ENCODE measurements at places on chromosomes 3 and 15. TPM values are rescaled to one million over a fixed set of nuclear protein-coding genes. Genes with fewer than 3 reads are reported as not detected.

- H3K4me1 ChIP-seq, result peaks cover 29% of the 10 kb centered on the region
- H3K27ac ChIP-seq, result no peak overlapping the region
- peak; percentile 32 for DNase-seq
- H3K27me3 ChIP-seq, result no peaks in the 10 kb centered on the region
Observed at GRCh38 chr3:23115171-23115877, 87.8 kb upstream of the UBE2E2 start.

FBN1 gene
- polyA plus RNA-seq, result 0.06 TPM

DNA sequence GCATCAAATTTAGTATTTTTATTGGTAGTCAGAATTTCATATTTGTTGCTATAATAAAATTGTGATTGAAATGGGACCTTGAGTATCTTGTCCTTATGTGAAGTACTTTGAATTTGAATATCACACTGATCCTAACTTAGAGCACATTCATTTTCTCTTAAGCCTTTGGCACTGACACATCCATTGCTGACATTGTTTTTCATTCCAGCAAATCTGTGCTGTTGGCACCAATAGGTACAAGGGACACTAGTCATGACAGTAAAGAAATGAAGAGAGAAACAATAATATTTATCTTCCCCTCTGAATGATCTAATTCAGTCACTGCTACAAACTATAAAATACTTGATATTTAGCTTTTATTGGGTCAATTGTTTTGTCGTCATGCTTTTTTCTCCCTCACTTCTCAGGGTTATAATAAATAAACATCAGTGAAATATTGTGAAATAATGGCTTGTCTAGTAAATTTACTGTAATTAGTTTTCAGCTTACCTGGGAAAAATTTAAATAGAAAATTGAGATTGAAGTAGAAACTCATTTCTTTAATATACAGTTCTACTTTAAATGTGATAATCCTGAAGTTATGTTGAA is 166.8 kb upstream of the MLF1 start:
- no peaks in the 10 kb centered on the region for H3K4me1 ChIP-seq
- H3K36me3 ChIP-seq, result no peaks in the 10 kb centered on the region
- H3K27ac ChIP-seq, result no peak overlapping the region
- H3K27me3 ChIP-seq, result no peaks in the 10 kb centered on the region

GRCh38 chr3:31092748-31093589 is 198.5 kb upstream of the GADL1 start:
- H3K27me3 ChIP-seq, result no peaks in the 10 kb centered on the region
- H3K4me1 ChIP-seq, result no peaks in the 10 kb centered on the region
- H3K27ac ChIP-seq, result no peak overlapping the region

- H3K36me3 ChIP-seq, result no peaks in the 10 kb centered on the region
- H3K27me3 ChIP-seq, result no peaks in the 10 kb centered on the region
- DNase-seq, result no peak
- no peak overlapping the region for H3K4me3 ChIP-seq
- no peaks in the 10 kb centered on the region for H3K4me1 ChIP-seq
Observed at GRCh38 chr15:95922431-95922830, 408.1 kb upstream of the NR2F2 start.

GRCh38 chr3:86867982-86868381 is 123.0 kb downstream of the VGLL3 start:
- H3K27ac ChIP-seq, result no peak overlapping the region
- no peak overlapping the region for H3K4me3 ChIP-seq
- no peak for DNase-seq
- H3K36me3 ChIP-seq, result no peaks in the 10 kb centered on the region
- no peaks in the 10 kb centered on the region for H3K4me1 ChIP-seq
- no peaks in the 10 kb centered on the region for H3K27me3 ChIP-seq

All from CD14-positive monocyte (primary cell).